H4 (cell line): ENCODE measurements at places on chromosomes 1 and 21. TPM values are rescaled to one million over a fixed set of nuclear protein-coding genes. Genes with fewer than 3 reads are reported as not detected.

DNA sequence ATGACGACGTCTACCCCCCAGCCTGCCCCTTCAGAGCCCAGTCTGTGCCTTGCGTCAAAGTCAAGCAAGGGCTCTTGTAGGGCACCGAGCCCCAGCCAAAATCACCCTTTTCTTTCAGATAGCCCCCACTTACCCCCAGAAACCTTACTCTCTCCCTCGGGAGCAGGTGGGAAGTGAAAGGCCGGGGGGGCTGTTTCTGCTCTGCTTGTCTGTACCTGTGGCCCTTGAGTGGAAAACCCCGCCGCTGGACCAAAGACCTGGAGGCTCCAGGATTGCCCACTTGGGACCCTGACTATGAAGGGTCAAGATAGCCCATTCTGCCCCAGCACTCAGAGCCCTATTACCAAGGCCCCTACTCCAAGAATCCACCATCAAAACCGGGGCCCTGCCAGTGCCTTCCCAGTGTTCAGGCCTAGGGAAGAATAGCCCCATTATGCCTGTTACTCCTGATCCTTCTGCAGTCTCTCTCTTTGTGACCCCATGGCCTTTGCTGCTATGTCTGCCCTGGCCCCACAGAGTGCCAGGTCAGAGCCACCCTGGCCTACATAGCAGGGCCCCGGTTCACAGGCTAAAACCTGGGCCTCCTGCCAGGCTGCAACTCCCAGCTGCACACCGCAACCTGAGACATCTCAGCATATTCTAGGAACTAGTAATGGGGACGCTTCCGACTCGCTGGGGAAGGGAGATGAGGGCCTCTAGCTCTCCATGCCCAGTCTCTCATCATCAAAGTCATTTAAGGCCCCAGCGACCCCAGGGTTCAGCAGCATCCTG is 22.2 kb upstream of the HPDL start:
- peak; percentile 37 for DNase-seq

DNA sequence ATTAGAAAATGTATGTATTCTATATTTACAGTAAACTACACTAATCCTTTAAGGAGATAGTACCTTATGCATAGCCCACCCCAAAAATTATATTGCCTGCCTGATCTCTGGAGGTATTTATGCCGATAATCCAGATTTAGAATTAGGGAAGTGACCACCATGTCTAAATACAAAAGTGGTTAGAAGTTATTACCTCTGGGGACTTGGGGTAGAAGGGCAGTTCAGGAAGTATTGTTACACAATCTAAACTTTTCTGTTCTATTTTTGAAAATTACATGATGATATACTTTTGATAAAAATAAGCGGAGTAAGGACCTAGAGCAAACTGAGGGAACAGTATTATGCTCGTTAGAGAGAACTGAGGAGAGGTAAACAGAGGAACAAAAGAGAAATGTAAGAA is 90.5 kb upstream of the ZP4 start:
- DNase-seq, result no peak

- DNase-seq, result no peak
Measured at GRCh38 chr1:109816175-109816811, 52.6 kb upstream of the EPS8L3 start.

GRCh38 chr1:60994369-60994768 is 88.0 kb upstream of the NFIA start:
- no peak for DNase-seq

DNA sequence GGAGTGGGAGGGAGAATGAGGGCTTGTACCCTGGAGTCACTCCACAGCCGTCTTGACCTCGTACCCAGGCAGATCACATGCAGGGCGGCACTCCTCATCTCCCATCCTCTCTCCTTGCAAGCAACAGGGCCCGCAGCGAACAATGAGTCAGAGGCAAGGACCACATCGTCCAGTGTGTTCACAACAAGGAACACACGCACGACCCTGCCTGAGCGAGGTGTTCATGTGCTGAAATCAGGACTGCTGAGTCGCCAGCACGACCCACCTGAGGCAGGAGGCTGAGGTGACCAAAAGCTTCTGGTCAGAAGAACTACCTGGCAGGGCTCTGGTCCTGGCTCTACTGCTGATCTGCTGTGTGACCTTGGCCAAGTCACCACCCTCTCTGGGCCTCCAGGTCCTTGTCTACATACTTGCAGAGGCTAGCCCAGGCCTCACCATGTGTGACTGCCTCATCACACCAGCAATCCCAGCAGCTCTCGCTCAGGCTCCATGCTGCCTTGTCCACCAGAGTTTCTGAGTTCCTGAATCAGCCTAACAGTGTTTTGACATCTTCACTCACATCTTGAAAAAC is 78.0 kb downstream of the SSBP3 start:
- no peak for DNase-seq

- no peak for DNase-seq
Measured at GRCh38 chr1:231423648-231424047, 1.6 kb upstream of the EGLN1 start.

GRCh38 chr1:26031611-26032220 is 10.1 kb downstream of the EXTL1 start:
- no peak for DNase-seq

- peak; percentile 56 for DNase-seq
Measured at GRCh38 chr1:26391450-26391849, 18.9 kb upstream of the ZNF683 start.

DNA sequence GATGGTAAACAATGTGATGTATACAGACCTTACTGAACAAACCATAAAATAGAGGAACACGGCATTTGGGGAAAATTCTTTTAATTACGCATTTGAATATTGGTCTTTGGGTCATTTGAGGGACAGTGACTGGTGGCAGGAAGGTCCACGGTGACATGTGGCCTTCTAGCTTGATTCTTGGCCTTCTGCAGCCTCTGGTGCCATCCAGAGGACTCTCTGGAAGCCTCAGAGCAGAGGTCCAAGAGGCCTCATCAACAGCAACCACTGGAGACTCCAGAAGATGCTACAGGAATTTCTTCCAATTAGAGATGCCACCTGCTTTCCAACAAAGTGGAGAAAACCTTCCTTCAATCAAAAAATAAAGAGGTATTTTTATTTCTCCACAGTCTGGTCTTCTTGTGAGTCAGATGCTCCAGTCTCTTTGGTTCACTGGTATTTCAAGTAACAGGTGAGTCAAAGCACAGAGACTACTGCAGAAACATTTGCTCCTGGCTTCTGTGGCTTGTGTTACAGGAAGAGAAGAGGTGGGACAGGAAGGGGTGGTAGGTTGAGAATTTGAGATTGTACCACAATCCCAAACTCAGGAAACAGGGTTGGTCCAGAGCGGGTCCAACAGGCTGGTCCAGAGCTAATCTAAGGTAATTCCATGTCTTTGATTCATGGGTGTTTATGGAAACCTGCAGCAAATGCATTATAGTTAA is 2.7 kb upstream of the F5 start:
- DNase-seq, result no peak

DNA sequence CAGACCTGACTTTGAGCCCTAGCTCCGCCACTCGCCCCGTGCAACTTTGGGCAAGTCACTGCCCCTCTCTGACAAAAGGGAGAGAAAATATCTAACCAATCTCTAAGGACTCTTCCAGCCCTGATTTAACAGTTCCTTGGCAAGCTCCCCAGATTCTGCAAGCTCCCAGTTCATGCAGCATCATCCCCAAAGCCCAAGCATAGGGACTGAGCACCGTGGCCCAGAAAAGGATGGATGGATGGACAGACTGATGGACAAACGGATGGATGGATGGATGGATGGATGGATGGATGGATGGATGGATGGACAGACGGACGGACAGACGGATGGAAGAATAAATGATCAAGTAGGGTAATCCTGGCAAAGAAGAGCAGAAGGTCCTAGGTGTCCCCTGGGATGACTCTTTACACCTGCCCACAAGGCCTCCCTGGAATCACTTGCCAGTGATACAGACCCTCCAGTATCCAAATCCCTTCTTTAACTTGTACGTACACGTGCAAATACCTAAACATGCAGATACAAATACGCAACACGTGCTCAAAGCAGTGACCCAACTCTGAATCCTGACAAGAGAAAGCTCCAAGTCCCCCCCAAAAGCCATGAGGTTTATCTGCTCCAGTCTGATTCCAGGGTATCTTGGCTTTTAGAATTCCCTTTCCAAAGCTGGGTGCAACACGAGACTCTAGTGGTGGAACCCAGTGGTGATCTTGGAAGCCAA is 16.0 kb downstream of the IFFO2 start:
- no peak for DNase-seq

Gene IGSF21
- not detected in 2 replicates for total RNA-seq

Gene HYI
- 32.4 and 35.1 TPM in 2 replicates for total RNA-seq

Gene PGBD5
- 0.74 and 1.5 TPM in 2 replicates for total RNA-seq
